Right renal pelvis (tissue), 4 donors: ENCODE measurements at places on chromosomes 5 and 9. TPM values are rescaled to one million over a fixed set of nuclear protein-coding genes. Genes with fewer than 3 reads are reported as not detected.

Gene SLIT3
- 58.8 TPM for polyA plus RNA-seq

Gene MARCOL
- not detected for polyA plus RNA-seq

Gene ANKRD18A
- 4.7 TPM for polyA plus RNA-seq

Gene CLIC3
- polyA plus RNA-seq, result 0.30 TPM

Gene STK32A
- polyA plus RNA-seq, result 13.7 TPM

Gene SHC3
- polyA plus RNA-seq, result 2.4 TPM

Gene PKD2L2
- 0.41 TPM for polyA plus RNA-seq

Gene MED22
- polyA plus RNA-seq, result 32.8 TPM

Gene ACSL6
- polyA plus RNA-seq, result 2.0 TPM

Gene PCDHGA7
- polyA plus RNA-seq, result 2.1 TPM

Gene C8G
- polyA plus RNA-seq, result 0.79 TPM

Gene CCDC152
- polyA plus RNA-seq, result 13.4 TPM

Gene SLC36A3
- not detected for polyA plus RNA-seq

Gene CACNA1B
- polyA plus RNA-seq, result 0.17 TPM
